ENCODE measurements at places on chromosomes 11 and 22.
A peak's percentile ranks its signal among the peaks of the same experiment; 100 is the strongest.

GRCh38 chr11:2310073-2310785, 8.4 kb downstream of the TSPAN32 start:
- no peak for DNase-seq

- DNase-seq = no peak
Measured at GRCh38 chr11:111748035-111748804, 18.0 kb downstream of the PPP2R1B start.

- DNase-seq = no peak
Measured at GRCh38 chr11:8726395-8726794, 43.8 kb downstream of the RPL27A start.

- DNase-seq = no peak
Measured at GRCh38 chr22:23222033-23222792, 41.9 kb downstream of the BCR start.

GRCh38 chr11:85182441-85183387, 444.4 kb downstream of the DLG2 start:
- peak; percentile 41 for DNase-seq

- DNase-seq = no peak
Measured at GRCh38 chr11:9203691-9204311, 61.3 kb downstream of the DENND5A start.

DNA sequence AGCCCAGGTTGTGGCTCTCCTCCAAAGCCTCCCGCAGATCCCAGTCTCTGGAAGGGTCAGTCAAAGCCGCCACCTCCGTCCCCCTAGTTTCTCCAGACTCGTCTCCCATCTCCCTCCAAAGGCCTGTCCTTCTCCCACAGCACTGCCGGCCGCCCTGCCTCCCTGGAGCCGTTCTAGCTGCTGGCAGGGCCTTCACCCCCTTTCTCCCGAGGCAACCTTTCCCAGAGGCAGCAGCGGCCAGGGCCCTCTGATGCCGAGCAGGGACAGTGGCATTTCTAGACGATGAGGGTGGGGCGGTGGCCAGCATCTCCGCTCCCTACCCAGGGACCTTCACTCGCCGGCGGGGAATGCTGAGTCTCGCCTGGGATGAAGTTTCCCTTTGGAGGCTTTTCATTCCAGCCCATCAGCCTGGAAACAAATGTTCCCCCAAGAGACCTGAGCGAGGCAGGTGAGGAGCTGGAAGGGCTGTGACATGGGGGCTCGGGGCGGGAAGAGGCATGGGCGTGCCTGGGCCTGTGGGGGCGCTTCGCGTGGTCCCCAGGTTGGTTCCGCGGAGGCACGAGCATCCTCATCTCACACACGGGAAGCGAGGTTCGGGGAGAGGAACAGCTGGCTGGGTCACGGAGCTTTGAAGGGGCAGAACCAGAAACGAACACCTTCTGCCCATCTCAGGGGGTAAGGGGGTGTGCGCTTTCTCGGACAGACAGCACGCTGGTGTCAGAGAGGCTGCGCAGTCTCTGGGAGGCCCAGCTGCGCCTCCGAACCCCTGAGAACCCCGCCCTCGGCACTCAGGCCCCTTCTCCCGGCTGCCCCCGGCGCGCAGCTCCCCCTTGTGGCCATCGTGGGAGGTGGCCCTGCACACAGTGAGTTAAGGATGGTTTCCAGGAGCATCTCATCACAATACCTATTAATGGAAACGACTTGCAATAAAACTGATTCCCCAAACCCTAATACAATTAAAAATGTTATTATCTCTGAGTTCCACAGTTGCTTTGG, 18.1 kb upstream of the KLHL35 start:
- no peak for DNase-seq

DNA sequence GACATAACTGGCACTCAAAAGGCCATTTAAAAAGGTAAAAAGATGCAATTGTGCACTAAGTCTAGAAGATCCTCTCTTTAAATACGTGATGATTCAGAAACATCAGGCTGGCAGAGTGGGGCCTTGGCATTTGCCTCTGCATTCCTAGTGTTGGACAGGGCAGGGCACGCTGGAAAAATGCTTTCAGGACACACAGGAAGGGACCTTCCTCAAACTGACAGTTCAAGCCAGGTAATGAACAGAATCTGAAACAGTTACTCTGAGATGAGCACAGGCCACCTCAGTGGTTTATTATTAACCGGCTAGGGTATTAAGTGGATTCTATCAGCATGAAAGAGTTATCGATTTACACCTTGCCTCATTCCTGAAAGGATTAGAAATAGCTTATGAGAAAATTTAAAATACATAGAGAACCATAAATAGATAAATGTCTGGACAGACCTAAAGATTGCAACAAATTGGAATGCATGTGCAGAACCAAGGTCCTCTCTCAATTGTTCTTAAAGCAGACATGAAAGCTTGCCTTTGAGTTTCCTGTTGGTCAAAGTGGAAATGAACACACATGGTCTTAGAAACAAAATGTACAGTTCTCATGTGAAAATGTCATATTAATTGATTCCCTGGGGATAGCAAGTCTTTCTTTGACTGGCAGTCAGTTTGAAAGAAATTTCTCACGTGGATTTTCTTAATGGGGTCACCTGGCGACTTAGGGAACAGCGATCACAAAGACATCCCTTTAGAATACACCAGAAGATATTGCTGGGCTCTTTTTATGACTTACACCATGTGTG, 21.5 kb upstream of the CSNK2A3 start:
- DNase-seq = no peak

DNA sequence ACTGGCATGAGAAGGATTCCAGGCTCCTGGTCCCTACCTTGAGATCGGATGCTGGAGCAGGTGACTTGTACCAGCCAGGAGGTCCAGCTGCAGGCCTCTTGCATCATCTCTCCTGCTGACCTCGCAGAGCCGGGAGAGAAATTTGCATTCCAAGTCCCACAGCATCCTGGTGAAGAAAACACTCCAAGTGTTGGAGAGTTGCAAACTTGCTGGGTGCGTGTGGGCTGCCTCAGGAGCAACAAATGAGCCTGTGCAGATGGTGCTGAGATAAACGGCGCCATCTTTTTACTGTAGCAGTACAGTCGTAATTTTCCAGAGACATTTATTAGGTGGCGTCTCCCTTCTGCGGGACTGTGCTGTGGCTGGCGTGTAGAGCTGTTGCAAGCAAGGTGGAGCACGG, 32.1 kb upstream of the ZBTB16 start:
- no peak for DNase-seq

DNA sequence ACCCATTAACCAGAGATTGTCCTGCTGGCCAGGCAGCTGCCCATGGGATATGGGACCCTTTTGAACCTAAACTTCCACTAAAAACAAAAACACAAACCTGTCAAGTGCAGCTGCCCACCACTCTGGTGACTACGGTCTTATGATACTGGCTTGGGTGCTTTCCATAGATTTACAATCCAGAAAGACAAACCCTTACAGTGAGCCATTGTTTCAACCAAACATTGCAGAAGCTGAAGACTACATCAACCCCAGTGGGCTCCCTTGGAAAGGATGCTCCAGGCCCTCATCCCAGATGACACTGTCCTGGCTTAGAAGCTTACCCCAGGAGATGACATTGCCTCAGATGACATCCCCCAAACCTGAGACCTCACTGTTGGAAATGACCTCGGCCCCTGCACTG, 56.9 kb upstream of the WNT11 start:
- no peak for DNase-seq

DNA sequence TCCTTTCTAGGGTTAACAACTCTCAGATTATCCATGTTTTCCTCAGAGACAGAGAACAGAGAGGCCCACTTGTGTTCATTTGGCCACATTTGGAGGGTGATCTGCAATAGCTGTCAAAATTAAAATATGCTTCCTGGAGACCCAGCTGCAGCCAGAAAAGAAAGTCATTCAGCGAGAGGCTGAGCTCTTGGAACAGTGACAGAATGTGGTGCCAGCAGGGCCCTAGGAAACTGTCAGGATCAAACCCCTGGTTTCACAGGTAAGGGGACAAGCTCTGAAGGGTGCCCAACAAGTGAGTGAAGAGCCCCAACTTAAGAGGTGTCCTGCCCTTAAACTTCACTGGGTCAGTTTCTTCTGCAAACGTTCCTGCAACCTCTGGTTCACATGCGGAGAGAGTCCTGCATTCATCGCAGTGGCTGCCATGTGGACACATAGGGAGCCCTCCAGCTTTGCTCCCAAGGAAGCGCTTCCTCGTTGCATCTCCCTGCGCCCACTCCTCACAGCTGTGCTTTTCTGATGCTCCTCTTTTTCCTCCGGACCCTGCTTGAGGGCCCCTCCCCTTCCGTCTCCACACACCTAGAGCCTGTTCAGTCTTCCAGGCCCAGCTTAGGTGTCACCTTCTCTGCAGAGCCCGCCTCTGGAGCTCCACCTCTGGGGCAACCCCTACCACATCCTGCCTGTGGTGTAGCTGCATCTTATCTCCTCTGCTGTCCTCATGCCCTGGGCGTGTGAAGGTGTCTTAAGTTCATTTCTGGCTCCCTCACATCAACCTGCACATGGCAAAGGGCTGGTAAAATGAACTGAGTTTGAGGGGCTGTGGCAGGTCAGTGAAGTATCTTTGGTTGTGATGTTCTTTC, 3.9 kb downstream of the UCP3 start:
- DNase-seq = no peak

- DNase-seq = no peak
Measured at GRCh38 chr22:26445577-26446275, 16.7 kb downstream of the ASPHD2 start.
